ENCODE measurements at places on chromosomes 13 and 19.

GRCh38 chr13:101785858-101786257 is 333.4 kb downstream of the ITGBL1 start:
- no peak for DNase-seq

DNA sequence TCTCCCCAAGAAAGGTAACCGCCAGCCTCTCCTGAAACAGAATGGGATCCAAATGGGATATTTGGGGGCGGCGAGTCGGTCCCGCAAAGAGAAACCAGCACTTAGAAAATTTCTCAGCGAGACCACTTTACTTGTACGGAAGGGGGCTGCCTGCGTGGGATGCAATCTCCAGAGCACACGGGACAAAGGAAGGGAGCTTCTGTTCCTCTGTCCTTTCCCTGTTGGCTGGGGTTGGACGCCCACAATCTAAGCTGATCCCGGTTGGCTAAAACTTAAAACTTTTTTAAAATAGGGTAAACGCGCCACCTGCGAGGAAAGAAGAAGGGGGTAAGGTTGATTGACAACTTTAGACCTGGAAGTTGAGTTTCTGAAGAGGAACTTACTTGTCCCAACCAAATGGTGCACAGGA is 826 bp upstream of the BSG start:
- DNase-seq: no peak

- DNase-seq: no peak
These were observed 1697.7 kb downstream of the EFNB2 start for GRCh38 chr13:104837756-104838155.

GRCh38 chr13:46598140-46598819 is 45.3 kb downstream of the LRCH1 start:
- DNase-seq: no peak

DNA sequence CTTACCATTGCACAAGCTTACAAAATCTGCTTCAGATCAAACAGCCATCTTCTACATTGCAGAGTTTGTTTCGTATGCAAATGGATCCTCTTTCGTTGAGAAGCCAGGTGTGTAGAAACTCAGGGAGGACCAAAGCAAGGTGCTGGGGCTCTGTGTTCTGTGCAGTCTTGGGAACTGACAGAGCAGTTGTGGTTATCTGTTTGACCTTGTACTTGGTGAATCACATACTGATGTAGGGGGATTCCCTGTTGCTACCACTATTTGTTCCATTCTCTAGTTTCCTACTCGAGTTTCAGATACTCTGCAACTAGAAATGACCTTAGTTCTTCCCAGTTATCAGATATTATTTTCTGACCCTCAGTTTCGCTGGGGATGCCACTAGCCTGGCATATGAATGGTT is 95.2 kb upstream of the CLDN10 start:
- no peak for DNase-seq

GRCh38 chr13:49657241-49657641 is 28.9 kb downstream of the ARL11 start:
- no peak for DNase-seq

DNA sequence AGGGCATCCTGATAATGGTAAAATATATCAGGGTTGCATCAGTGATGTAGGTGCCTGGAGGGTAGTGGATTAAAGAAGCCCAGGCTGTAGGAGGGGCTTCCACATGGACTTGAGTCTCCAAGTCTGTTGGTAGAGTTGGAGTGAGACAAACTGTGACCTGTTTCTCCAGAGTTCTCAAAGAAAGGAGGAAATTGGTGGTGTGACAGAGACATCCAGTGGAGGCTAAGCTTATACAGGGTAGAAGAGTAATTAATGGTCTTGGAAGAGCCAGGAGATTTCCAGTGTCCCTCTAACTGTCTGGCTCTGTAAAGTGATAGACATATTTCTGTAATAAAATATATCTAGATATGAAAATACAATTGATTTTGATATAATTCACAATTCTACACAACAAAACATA is 61.1 kb downstream of the GPC5 start:
- no peak for DNase-seq

DNA sequence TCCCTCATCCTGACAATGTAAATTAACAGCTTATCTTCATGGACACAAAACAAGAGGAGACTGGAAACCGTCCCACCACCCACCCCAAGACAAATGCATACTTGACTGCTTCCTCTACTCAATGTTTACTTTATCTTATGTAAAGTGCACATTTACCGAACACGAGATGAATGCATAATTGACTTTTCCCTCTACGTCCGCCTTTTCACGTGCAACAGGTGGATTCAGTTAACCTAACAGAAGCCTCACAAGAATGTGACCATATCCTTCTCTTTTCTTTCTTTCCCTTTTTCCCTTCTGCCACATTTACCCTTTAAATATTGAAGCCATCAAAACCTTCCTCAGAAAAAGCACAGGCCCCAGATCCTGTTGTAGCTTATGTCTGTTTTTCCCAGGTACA is 468.0 kb downstream of the UQCRFS1 start:
- no peak for DNase-seq

- peak; percentile 21 for DNase-seq
These were observed 31.6 kb downstream of the CCNE1 start for GRCh38 chr19:29843180-29844051.

DNA sequence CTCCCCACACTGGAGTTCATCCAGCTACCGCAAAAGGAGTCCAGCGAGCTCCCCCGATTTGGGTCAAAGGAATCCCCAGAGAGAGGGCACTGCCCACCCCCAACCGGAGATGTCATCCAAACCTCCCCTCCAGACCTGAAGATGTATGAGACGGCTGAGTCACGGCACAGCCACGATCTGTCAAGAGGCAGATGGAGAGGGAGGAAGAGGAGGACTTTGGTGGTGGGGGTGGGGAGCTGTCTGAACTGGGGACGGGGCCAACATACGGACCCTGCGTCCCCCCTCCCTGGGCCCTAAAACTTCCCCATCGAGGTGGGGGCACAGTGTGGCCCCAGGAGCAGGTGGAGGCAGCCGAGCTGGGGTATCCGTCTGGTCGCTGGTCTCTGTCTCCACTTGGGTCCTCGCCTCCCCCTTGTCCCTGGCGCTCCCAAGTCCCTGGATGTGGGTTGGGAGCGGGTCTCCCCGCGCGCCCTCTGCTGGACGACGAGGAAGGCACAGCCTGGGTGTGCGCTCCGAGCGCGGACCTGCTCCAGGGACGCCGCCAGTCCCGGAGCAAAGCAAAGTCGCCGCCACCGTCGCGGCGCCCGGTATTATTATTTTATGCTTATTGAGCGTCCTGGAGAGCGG is 3.8 kb downstream of the PDE4A start:
- peak; percentile 61 for DNase-seq

DNA sequence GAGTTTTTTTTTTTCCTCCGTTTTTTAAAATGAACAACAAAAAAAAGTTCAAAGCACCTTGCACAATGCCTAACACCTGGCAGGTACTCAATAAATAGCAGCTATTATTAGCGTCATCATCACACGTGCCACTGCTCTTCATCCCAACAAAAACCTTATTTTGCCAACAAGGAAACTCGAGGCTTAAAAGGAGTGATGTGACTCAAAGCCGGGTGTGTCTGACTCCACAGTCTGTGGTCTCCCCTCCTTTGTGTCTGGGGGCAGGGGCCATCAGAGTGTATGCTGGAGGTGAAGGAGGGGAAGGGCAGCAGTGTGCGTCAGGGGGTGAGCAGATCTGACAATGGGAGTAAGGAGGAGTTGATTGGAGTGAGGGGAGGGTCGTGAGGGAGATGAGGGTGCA is 34.1 kb upstream of the POU2F2 start:
- DNase-seq: no peak

- no peak for DNase-seq
These were observed 31.2 kb upstream of the RCBTB2 start for GRCh38 chr13:48564056-48564455.

- DNase-seq: no peak
These were observed at the start of gene FFAR1 for GRCh38 chr19:35347171-35347929. Gene FFAR1, plus strand, starts transcription at chr19:35347902. Its CDS starts 3,650 bp downstream, at chr19:35351552.

Measured in activated CD8-positive, alpha-beta memory T cell treated with anti-CD3 and anti-CD28 coated beads, Interleukin-2, amount 50 U/mL, for 4 hours (primary cell).